SJSA1 (cell line): ENCODE measurements at places on chromosomes 7 and 10.

GRCh38 chr10:125011926-125012705, 70.2 kb downstream of the ZRANB1 start:
- DNase-seq, result peak; percentile 86

- no peak for DNase-seq
These were observed 572.9 kb upstream of the PFKP start for GRCh38 chr10:2494399-2494798.

DNA sequence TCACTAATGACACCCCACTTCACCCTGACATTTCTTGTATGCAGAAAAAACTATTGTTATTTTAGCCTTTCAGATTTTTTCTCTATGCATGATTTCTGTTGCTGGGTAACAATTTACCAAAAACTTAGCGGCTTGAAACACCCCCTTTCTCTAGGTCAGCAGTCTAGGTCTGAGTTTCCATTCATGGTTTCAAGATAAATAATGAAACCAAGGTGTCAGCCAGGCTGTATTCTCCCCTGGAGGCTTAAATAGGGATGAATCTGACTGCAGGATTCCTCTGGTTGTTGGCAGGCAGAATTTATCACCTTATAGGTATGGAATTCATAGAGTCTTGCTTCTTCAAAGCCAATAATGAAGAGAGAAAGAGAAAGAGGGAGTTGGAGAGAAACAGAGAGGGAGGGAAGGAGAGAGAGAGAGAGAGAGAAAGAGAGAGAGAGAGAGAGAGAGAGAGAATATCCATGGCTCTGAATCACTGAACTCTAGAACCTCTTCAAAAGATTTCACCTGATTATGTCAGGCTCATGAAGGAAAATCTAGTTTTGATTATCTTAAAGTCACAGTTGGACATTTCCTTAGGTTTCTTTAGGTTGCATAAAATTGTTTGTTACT, 1224.6 kb upstream of the LRRTM3 start:
- DNase-seq, result no peak

DNA sequence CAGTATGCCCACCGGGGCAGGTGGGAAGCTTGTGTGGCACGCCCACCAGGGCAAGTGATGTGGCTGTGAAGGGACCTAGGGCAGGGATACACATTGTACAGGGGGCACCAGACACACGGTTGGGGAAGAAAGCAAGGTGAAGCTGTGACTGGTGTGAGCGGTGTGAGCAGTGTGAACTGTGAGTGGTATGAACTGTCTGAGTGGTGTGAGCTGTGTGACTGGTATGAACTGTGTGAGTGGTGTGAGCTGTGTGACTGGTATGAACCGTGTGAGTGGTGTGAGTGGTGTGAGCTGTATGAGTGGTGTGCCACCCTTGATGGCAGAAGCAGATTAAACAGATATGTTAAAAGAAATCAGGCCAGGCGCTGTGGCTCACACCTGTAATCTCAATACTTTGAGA, 48.1 kb downstream of the DPYSL4 start:
- no peak for DNase-seq

DNA sequence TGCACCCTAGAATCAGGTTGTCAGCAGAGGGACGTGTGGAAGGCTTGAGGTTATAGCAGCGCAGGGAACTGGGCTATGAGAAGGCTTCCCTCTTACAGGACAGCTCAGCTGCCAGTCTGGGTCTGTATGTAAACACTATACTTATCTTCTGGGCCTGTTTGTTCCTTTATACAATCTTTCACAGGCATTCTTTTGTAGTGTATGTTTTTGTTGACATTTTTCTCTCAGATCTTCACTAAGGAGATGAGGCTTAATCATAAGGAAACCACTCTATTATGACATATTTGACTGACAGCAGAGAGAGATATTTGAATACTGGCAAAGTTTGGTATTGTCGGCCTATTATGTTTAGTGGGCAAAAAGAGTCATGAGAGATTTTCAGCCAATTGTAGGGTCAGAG, 929 bp downstream of the GBF1 start:
- DNase-seq, result no peak

DNA sequence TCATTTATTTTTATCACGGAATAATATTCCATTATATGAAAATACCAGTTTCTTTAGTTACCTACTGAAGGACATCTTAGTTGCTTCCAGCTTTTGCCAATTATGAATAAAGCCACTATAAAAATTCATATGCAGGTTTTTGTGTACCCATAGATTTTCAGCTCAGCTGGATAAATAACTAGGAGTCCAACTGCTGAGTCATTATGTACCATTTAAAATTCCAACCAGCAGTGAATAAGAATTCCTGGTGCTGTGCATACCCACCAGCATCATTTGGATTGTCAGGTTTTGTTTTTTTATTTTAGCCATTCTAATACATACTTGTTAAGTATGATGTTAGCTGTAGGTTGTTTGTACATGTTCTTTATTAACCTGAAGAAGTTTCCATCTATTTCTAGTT, 14.5 kb downstream of the FAM24B start:
- DNase-seq, result no peak

- DNase-seq, result no peak
These were observed 2.7 kb downstream of the CHAT start for GRCh38 chr10:49616421-49617101.
